Left renal cortex interstitium (tissue), 4 donors: ENCODE measurements at places on chromosomes 1 and 21.

- no peak for DNase-seq
Measured at GRCh38 chr1:201358596-201358995, 18.9 kb downstream of the TNNT2 start.

DNA sequence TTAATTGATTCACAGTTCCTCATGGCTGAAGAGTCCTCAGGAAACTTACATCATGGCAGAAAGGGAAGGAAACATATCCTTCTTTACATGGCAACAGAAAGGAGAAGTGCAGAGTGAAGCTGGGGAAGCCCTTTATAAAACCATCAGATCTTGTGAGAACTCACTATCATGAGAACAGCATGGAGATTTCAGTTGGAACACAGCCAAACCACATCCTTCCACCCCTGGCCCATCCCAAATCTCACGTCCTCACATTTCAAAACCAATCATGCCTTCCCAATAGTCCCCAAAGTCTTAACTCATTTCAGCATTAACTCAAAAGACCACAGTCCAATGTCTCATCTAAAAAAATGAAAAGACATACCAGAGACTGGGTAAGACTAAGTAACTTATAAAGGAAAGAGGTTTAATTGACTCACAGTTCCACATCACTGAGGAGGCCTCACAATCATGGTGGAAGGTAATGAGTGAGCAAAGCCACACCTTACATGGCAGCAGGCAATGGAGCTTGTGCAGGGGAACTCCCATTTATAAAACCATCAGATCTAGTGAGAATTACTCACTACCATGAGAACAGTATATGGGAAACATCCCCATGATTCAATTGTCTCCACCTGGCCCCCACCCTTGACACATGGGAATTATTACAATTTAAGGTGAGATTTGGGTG, 105.2 kb downstream of the MRPL39 start:
- no peak for DNase-seq

GRCh38 chr1:245990315-245991022, 516.6 kb downstream of the SMYD3 start:
- DNase-seq, result no peak

GRCh38 chr1:229035054-229035747, 235.7 kb upstream of the RAB4A start:
- DNase-seq, result no peak

DNA sequence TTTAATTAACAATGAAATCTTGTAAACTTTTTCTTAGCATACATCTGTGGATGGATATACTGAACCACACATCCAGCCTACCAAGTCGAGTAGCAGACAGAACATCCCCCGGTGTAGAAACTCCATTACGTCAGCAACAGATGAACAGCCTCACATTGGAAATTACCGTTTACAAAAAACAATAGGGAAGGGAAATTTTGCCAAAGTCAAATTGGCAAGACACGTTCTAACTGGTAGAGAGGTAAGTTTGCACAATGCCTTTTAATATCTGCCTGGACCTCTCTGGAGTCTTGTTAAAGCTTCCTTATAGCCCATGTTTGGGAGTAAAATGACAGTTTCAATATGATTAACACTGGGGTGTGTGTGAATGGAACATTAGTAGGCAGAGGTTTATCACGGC, 51.4 kb downstream of the MARK1 start:
- no peak for DNase-seq

GRCh38 chr1:101431956-101432510, 195.2 kb downstream of the S1PR1 start:
- no peak for DNase-seq

DNA sequence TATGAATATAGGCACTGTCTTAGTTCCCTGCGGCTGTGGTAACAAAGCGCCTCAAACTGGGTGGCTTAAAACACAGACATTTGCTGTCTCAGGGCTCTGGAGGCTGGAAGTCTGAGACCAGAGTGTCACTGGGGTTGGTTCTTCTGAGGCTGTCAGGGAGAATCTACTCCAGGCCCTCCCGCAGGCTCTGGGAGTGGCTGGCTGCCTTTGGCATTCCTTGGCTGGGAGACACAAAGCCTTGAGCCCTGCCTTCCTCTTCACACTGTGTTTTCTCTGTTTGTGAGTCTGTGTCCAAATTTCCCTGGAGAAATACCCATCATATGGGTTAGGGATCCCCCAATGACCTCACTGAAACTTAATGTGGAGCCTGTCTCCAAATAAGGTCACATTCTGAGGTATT, 38.5 kb downstream of the B3GALT5 start:
- DNase-seq, result no peak

DNA sequence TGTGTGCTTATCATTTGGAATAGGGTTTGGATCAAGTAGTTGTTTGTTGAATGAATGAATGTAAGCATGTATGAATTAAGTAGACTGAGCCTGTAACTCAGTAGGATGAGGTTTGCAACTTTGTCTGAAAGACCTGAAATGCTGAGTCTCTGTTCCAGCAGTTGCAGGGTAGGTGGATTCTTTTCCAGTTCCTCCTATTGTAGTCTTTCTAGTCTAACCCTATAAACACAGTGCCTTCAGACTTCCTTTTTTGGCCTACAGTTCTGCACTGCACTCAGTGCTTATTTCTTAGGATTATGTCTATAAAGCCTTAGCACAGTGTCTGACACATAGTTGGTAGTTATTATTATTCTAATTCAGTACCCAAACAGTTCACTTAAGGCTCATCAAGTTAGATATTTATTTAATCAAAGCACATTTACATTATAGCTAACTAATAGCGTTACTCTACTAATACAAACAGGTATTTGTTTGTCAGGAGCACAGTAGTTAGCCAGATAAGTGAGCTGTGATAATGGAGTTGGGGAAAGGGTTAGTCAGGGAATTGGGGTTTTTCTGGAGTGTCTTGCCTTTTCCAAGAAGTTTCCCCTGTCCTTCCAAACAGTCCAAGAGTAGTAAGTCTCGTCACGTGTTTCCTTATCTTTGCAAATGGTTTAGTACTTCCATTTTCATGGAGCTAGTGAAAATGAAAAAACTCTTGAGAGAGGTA, 45.0 kb downstream of the ABCD3 start:
- no peak for DNase-seq

- no peak for DNase-seq
Measured at GRCh38 chr1:2605509-2606395, 19.2 kb downstream of the PRXL2B start.

GRCh38 chr1:209062863-209063262, 520.7 kb upstream of the CAMK1G start:
- no peak for DNase-seq

DNA sequence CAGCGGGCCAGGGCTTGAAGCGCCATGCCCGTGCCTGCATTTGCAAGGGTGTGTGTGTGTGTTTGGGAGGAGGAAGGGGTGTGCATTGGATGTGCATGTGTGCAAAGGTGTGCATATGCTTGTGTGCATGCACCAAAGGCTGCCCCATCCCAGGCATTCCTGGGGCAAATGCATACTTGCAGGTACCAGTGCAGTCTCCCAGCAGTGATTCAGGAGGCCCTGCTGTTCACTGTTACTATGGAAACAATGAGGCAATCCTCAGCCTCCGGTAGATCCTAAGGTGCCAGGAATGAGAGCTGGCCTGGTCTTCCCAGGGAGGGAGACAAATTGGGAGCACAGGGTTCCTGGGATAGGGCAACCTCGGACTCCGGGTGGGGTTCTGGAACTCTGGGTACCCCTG, 7.5 kb upstream of the FNDC5 start:
- no peak for DNase-seq

DNA sequence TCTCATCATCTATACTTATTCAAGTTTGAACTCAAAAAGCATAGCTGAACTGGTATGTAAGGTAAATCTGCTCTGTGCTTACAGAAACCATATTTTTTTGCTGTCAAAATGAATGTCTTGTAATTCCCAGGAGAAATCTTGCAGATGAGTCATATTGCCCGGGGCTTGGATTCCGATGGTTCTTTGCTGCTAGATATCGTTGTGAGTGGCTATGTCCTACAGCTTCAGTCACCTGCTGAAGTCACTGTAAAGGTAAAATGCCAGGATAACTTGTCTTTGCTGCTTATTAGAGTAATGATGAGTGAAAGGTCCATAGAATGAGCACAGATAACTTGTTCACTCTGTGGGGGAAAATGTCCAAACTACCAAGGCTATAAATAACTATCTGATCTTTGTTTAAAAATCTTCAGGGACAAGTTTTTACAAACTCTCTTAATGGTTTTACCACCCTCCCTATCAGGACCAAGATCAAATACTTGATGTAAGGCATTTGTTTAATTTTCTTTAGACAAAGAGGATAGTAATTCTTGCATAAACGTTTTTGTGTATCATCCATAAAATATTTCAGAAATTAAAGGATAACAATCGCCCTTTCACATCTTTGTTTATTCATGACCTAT, 222.3 kb downstream of the TPR start:
- no peak for DNase-seq

GRCh38 chr1:51966559-51966958, 23.9 kb downstream of the RAB3B start:
- DNase-seq, result no peak

- no peak for DNase-seq
Measured at GRCh38 chr1:157183870-157184269, 45.7 kb upstream of the ETV3 start.

DNA sequence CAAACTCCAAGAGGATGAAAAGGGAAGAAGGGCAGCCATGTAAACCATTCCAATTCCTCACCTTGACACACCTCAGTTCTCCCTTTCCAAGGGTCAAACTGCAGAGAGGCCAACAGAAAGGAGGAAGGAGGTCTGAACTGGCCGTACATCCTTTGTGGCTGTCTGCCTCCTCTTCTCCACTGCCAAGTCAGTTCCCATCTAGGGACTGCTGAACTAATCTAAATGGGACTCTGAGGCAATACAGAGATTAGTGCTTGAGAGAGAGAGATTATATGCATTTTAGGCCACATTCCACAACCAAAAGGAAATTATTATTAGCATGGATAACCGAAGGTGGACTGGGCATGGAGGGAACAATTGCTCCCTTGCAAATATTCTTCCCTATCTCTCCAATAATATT, 2.7 kb downstream of the ARHGEF11 start:
- DNase-seq, result no peak

GRCh38 chr1:150087415-150087814, 19.8 kb downstream of the VPS45 start:
- DNase-seq, result no peak

DNA sequence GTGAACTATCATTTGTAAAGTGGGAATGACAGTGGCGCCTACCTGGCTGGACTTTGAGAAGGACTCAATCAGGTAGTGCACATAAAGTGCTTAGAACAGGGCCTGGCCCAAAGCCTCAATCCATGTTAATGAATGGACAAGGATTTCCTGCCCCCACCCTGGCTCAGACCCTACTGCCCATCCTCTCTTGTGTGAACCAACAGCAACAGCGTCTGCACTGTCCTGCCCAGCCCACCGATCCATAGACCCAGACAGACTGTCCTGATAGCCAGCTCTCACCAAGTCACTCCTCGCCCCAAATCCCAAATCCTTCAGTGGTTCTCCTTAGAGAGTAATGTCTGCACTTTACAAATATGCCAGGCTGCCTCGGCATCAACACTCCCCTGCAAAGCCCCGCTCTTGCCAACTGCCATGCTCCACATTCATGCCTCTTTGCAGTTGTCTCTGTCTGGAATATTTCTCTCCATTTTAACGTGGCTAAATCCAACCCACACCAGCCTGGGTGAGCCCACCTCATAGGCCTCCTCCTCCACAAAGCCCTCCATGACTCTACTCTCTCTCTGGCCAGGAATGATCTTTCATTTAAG, 157.6 kb upstream of the EDN2 start:
- DNase-seq, result no peak

- peak; percentile 65 for DNase-seq
Measured at GRCh38 chr1:16078925-16079656, 5.6 kb upstream of the FAM131C start.

DNA sequence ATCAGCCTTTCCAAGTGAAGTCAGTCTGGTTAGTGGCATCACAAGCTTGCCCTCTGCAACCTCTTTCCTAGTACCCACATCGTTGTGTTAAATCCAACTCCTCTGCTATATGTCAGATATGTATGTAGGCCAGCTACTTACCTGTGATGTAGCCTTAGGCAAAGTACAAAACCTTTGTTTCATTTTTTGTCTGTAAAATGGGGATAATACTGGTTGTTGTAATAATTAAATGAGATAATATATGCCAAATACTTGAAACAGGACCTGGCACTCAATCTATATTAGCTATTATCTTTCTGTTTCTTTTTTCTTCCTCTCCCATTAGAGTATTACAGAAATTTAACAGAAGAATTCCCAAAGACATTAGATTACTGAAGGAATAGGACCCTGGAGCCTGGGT, 1.2 kb downstream of the PCP4L1 start:
- DNase-seq, result no peak

DNA sequence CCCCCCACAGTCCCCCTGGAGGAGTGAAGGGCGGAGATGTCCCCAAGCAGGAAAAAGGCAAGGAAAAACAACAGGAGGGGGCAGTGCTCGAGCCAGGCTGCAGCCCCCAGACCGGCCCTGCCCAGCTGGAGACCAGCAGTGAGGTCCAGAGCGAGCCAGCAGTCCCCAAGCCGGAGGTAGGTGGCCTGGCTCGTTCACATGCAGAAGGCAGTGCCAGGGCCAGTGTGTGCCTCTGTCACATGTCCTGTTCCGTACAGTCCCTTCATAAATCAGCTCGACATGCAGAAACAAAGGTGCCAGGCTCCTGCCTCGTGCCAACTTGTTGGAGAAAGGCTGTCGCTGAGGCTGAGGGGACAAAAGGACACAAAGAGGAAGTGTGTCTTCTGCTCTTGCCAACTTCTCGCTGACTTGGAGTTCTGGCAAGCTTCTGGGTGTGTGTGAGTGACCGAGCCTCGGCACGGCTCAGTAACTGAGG, 24.1 kb upstream of the MPZL1 start:
- no peak for DNase-seq

DNA sequence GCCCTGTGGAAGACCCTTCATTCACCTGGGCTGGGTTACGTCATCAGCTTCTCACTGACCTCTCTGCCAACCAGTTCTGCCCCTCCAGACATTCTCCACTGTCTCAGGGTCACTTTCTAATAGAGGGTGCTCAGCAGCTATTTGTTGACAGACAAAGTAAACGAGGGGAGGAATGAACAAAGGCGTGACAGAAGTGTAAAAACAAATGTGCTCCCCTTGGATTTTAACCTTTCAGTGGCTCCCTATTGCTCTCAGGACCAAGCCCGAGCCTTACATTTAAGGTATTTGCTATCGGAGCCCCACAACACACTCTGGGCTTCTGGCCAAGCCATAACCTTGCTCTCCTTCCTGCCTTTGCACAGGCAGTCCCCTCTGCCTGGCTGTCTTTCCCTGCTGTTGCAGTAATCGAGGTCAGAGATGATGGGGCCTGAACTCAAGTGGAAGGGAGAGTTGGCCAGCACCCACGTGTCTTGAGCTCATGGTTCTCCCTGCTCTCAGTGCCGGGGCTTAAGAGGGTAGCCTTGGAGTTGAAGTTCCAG, 9.3 kb upstream of the MARCKSL1 start:
- no peak for DNase-seq

DNA sequence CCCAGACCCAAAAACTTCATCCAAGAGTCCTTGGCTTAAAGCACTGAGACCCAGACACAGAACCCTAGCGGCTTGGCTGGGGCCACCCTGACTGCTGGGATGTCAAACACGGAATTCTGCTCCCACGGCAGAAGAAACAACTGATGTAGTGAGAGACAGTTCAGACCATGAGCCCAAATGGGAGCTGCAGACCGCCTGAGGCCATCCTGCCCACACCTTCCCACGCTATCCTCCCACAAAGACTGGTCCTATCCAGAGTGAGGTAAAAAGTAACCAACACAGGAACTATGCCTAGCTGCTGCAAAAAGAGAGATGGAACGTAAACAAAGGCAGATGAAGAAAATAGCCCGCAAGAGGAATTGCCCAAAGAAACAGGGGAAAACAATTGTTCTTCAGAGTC, 203.3 kb downstream of the PTPRU start:
- no peak for DNase-seq
